Stimulated activated CD8-positive, alpha-beta memory T cell treated with anti-CD3 and anti-CD28 coated beads, Interleukin-2, amount 100 ng/mL, for 1 hour (primary cell): ENCODE measurements at places on chromosomes 3 and 15.

DNA sequence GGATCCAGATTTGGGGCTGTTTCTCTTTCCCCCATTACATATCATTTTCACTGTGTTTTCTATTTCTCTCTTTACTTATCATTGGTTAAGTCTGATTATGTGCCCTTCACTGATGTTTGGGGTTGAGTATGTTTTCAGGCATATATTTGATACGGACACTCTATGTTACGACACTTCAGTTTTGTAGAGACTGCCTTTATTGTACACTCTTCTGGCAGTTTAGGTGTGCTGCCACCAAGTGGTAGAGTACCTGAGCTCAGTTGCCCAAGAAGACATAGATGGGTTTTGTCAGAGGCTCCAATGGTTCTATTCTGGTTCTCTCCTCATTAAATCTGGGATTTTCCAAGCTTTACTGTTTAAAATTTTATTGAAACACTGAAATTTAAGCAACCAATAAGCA lies 255.0 kb upstream of the ROPN1 start:
- no peak for DNase-seq

DNA sequence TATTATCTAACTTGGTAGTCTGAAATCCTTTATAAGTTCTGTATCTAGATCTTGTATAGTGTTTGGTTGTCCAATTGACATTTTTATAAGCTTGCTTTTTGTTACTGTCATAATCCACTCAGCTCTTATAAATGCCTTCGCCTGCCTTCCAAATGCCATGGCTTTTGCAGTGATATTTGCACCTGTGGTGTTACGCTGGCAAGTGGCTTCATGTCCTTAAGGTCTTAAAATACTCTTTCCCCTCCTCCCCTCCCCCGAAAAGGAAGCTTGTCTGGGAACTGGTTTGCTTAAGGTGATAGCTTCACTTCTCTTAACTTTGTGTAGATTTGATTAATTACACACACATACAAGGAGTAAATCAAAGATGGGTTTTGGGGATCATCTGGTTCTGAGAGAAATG lies 62.0 kb downstream of the ABHD2 start:
- no peak for DNase-seq

GRCh38 chr15:74220475-74221248 lies 15.5 kb upstream of the CCDC33 start:
- DNase-seq, result no peak

DNA sequence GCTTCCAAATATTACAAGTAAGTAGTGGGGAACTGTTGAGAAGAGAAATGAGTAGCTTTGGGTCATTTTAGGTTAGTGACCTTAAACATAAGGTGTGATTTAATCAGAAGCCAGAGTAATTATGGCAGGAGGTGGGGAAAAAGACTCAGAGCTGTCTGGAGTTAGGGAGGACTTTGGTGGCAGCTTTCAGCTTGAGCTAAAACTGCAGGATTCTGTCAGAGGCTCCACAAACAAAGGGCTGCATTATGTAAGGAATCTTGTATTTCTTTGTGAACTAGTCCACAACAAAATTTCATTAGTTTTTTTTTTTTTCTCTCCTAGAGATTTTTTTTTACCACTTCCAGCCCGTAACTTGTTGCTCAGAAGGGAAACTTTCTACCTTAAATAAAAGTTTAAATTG lies 345.3 kb downstream of the TIGIT start:
- no peak for DNase-seq

DNA sequence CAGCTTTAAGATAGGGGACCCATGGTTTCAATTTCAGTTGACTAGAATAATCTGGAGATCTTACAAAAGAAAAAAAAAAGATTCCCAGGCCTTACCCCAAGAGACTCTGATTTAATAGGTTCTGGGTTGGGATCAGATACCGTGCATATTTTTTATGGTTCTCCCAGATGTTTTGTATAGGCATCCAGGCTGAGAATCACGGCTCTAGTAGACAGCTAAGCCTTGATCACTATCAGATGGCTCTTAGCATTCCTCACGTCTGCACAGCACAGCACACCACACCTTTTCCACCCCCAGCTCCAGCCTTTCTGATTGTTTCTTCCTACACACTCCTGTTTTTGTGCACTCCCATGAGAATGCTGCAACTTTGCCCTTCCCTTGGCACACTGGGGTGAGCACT lies 40.8 kb downstream of the TMEM45A start:
- DNase-seq, result no peak

- no peak for DNase-seq
Measured at GRCh38 chr15:44394062-44394461, 33.4 kb upstream of the CTDSPL2 start.

DNA sequence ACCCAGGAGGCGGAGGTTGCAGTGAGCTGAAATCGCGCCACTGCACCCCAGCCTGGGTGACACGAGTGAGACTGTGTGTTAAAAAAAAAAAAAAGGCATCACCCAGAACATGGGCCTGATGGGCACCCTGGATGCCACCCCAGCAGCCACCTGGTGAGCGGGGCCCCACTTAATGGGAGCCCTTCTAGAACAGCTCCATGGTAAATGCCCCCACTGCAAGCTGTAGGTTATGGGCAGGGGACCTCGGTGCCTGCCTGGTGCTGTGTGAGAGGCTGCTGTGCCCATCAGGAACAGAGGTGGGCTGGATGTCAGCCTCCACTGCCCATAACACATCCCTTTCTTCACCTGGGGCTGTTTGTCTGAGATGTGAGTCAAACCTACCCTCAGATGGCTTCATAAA lies 156.2 kb upstream of the MEF2A start:
- DNase-seq, result no peak

DNA sequence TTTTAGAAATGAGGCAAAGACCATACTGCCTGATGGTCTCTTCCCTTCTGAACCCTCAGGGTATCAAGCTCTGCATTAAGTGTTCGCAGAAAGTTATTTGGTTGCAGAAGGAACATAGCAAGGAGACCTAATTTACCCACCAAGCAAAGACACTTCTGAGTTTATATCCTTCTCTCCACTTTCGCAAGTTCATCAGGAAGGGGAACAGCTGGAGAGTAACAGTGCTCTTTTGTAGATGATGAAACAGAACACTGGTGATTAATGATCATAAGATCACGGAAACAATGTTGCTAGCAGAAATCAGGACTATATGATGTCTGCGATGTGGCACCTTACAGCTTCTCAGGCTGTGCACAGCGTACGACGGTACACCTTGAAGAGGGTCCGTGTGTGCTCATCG lies 62.1 kb downstream of the NCEH1 start:
- no peak for DNase-seq

DNA sequence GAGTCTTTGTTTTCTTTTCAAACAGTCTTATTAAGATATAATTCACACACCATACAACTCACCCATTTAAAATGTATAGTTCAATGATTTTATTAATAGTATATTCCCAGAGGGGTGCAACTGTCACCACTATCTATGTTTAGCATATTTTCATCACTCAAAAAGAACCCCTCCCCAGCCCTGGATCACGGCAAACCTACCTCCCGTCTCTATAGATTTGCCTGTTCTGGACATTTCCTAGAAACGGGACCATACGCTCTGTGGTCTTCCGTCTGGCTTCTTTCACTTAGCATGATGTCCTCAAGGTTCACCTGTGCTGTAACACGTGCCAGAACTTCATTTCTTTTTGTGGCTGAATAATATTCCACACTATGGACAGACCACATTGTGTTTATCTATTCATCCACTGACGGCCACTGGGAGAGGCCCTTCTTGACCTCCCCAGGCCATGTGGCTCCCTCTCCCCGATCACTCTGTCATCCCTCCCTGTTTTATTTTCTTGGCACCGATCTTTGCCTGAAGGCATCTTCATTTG lies 56.4 kb downstream of the IQSEC1 start:
- no peak for DNase-seq

- no peak for DNase-seq
Measured at GRCh38 chr15:51366071-51366470, 24.6 kb downstream of the GLDN start.

DNA sequence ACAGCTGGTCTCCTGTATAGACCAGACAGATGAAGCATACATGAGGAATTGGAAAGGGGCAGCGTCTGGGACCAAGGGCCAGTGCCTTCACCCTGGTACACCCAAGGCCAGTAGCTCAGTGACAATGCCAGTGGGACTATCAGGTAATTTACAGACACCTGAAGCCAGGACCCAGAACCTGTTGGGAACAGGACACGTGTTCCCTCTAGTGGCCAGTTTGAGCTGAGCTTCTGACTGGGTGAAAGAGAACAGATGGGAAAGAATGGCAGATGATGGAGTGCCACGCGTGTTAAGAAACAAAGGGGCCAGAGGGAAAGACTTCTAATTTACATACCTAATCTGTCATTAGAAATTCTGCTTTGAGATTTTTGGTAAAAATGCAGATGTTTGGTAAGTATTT lies 5.1 kb upstream of the SLC25A38 start:
- peak; percentile 43 for DNase-seq

DNA sequence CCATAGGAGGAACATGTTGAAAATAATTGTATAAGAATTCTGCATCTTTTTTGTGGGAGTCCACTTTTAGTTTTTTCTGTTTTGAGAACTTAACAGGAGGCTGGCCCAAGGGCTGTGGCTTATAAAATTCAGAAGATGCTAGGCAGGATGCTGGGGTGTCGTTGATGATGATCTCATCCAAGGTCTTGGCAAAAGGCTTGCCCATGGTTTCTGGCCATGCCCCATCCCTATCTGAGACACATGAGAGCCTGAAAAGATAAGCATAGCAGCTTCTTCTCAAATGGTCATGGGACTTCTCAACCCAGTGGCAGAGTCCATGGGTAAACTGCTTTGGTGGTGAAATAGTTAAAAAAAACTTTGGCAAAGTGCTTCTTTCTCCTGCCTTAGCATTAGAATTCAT lies 35.2 kb downstream of the CMSS1 start:
- no peak for DNase-seq

GRCh38 chr3:116863270-116863770 lies 153.7 kb downstream of the TUSC7 start:
- DNase-seq, result no peak

GRCh38 chr3:185584686-185585085 lies 1.4 kb upstream of the SENP2 start:
- DNase-seq, result no peak

- DNase-seq, result no peak
Measured at GRCh38 chr3:138300647-138301046, 29.0 kb downstream of the NME9 start.

- DNase-seq, result no peak
Measured at GRCh38 chr3:14206548-14207177, 28.0 kb downstream of the LSM3 start.

GRCh38 chr3:191628571-191628970 lies 167.6 kb downstream of the PYDC2 start:
- no peak for DNase-seq

DNA sequence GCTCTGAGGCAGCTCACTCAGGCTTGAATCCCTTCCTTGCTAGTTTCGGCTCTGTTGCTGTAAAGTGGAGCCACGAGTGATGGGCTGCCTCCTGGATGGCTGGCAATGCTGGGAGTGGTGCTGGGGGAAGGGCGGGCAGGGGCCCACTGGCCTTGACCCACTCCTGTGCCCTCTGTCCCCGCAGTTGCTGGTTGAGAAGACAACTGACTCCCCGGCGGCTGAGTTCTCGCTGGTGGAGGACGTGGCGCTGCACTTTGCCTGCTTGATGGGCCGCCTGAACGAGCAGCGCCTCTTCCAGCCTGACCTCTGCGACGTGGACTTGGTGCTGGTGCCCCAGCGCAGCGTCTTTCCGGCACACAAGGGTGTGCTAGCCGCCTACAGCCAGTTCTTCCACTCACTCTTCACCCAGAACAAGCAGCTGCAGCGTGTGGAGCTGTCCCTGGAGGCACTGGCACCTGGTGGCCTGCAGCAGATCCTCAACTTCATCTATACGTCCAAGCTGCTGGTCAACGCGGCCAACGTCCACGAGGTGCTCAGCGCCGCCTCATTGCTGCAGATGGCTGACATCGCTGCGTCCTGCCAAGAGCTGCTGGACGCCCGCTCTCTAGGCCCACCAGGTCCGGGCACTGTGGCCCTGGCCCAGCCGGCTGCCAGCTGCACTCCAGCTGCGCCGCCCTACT lies 4.7 kb downstream of the ZBTB47 start:
- no peak for DNase-seq

- no peak for DNase-seq
Measured at GRCh38 chr3:44576613-44577012, 8.2 kb upstream of the ZNF660 start.

- no peak for DNase-seq
Measured at GRCh38 chr3:172289583-172289982, 158.7 kb downstream of the GHSR start.

GRCh38 chr3:36928220-36928619 lies 16.6 kb downstream of the TRANK1 start:
- DNase-seq, result no peak

- DNase-seq, result no peak
Measured at GRCh38 chr3:56985878-56986277, 74.6 kb upstream of the SPATA12 start.

- DNase-seq, result no peak
Measured at GRCh38 chr15:52749258-52749657, 40.9 kb downstream of the ONECUT1 start.

- no peak for DNase-seq
Measured at GRCh38 chr3:87501076-87501475, 224.7 kb upstream of the POU1F1 start.

DNA sequence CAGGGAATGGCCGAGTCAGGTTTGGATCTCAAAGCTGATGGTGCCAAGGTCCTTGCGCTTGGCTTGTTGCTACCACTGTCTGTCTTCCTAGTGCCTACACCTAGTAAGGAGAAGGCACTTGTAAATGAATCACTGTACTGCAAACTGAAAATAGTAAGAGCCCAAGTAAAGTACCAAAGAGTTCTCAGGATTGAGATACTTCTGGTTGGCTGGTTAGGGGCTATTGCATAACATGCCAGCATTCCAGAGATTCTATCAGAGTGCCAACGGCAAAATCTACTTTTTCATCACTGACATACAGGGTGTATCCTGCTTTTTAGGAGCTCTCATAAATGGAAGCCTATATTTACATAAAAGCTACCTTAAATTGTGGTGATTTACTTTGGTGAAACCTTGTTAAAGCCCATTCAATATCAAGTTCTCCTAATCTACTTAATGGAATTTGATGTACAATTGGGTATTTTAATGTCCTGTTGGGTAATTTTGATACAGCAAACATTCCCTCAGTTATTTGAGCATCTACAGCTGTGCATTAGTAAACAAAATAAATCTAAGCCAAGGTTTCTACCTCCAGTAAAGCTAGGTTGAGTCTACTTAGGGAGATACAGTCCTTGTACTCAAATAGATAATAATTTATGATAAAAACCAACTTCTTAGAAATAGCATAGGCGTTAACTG lies 30.7 kb upstream of the CHD2 start:
- DNase-seq, result no peak

DNA sequence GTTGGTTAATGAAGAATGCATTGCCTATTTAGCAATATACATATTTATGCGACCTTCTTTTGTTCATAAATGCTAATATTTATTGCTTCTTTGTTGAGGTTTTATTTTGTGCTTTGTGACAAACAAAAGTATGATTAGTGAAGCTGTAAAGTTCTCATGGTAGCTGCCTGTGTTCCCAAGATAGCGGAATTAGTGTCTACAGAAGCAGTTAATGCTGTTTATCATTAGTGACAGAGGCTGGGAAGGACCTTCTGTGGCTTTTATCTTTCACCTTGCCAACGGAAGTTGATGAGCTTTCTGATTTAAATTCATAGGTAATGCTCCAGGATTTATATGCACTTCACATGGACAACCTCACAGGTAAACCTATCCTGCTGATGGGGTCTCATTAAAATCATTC lies 418.3 kb downstream of the CADM2 start:
- DNase-seq, result no peak
